Right forelimb (tissue), 1 donor: ENCODE measurements at places on chromosomes 7 and 10.

DNA sequence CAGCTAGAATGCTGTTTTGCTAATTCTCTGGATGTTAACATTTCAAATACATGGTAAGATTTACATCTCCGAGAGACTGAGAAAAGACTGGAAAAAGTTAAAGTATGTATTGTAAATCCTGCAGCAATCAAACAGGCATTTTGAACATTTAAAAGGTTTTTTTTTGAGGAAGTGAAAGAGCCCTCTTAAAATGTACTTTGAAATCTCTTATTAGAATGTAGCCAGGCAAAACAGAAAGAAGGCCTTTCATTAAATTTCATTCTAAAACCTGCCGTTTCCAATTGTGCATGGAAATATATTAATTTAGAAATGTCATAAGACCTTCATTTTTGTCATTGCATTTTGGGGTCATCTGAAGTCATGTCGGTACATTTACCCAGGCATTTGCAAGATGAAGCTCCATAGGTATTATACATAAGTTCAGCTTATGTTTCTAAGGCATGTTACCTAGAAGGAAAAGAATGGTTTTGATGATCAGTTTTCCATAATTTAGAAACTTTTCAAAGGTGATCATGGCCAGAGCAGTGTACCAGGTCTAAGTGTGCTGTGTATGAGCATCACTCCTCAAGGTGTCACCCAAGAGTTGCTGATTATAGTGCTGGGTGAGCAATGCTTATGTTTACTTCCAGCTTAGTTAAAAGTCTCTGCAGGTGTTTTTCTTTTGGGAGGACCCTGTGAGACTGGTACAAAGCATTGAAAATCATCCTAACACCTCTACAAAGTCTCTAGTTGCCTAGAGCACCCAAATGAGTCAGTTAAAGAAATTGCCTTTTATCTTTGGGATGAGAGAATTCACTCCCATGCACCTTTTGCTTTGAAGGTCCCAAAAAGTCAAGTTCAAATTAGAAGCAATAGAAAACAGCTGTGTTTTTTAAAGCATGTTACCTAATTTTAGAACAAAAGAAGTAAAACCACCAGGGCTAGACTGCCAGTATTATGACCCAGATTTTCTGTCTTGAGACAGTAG lies 7.1 kb downstream of the ZNF736 start:
- no peak for DNase-seq

- DNase-seq: no peak
Observed at GRCh38 chr7:154794147-154794780, 208.7 kb downstream of the PAXIP1 start.

DNA sequence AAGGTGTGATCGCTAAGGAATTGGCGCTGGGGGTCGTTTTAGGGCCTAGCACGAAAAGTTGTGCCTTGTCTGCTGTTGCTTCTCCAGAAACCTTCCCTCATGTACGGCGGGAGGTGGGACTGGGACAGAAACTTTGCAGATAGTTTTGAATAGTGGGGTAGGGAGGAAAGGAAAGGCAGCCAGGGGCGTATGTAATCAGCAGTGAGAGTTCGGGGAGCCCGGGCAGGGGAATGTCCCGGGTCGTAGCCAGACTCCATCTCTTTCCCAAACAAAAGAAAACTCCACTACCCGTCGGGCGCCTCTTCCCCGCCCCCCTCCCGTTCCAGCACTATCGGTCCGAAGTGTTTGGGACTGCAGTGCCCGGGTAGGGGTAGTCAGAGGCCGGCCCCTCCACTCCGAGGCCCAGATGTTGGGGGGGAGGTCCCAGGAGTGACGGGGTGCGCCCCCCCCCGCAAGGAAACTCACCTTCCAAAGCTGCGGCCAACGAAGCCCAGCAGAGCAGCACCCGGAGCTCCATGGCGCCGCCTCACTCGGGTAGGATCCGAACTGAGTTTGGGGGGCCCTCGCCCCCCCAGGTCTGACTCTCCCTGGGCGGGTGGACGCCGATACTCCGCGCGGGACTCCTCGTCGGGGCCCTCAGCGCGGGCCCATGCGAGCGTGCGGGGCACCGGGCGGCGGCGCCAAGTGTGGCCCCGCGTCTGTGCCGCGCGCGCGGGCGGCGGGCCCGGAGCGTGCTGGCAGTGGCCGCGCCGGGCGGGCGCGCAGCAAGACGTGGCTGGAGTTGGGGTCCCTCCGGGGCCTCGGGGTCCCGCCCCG lies 601 bp downstream of the EPHB4 start:
- DNase-seq: peak; percentile 60

DNA sequence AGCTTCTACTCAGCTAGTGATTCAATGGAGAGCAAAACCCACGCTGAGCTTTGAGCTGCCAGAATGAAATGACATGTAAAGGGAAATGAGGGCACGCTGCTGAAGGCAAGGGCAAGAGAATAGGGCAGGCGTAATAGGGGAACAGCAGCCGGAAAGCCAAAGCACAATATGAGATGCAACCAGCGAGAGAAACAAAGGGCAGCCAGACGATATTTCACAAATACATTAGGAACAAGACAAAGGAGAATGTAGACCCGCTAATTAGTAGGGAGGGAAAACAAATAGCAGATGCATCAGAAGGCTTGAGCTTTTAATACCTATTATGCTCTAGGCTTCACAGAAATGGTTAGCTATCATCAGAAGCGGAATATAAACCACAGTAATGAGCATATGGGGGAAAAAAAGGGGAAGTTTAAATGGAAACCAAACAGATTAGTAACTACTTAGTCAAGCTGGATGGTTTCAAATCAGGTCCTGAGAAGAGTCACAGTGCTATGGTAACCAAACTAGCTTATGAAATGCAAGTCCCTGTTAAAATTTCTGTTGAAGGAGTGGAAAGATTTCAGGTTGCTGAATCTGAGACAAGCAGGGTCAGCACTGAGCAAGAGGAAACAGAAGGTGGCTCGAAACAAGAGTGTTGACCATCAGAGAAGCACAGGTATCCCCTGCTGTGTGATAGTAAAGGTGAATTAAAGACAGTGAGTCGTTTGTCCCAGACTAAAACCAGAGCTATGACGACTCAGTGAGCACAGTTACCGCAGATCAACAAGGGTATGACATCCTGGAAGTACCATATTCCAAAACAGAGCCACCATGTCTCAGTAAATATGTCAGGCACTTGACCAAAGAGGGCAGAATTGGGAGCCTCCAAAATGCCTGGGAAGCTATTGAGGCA lies 496.9 kb upstream of the CELF2 start:
- no peak for DNase-seq

DNA sequence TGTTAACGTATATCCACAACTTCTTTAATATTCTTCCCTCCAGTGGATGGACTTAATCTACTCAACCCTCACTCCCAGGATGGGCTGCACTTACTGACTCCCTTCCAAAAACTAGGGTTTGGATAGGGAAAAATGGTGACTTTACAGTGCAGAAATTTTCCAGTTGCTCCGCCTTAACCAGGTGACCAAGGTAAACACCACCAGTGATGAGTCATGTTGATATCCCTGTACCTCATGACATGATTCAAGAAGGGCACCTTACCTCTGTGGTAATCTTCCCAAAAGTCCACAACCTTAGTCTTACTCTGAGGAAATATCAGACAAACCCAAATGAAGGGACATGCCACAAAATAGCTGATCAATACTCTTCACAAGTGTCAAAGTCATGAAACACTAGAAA lies 3.5 kb upstream of the GSTK1 start:
- DNase-seq: no peak

DNA sequence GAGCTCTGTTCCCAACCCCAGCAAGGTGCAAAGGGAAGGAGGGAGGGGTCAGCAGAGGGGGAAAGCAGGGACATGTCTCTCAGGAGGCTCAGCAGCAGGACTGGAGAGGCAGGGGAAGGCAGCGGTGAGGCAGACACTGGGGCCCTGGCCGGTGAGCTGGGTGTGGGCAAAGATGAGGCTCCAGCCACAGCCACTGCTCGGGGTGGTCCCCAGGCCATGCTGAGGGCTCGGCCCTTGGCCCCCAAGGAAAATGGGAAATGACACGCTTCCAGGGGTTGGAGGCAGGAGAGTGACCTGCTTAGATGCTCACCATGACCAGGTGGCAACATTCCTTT lies 35.4 kb upstream of the CHST15 start:
- DNase-seq: no peak

GRCh38 chr10:12704488-12704887 lies 297.0 kb downstream of the CCDC3 start:
- DNase-seq: no peak

- DNase-seq: no peak
Observed at GRCh38 chr7:99267481-99267840, 5.2 kb upstream of the MYH16 start.

DNA sequence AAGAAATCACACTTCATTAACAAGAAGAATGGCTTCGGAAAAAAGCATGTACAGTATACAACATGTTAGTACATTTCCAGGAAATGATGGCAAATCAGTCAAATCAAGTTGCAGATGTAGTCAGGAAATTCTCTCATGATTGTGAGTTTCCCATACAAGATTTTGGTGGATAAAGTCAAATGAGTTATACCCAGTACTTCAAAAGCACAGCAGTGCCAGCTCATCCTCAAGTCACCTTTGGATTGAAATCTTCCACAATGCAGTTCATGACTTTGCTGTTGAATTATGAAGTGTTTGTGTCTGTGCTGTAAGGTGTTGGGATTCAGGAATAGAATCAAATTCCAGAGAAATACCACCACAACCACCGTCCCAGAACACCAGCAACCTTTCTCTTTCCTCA lies 301.3 kb upstream of the BMPER start:
- DNase-seq: no peak
